Activated CD8-positive, alpha-beta memory T cell treated with anti-CD3 and anti-CD28 coated beads, Interleukin-2, amount 10 ng/mL, durations not matched to agents 7 days and 5 days (primary cell): ENCODE measurements at places on chromosomes 6 and 20. TPM values are rescaled to one million over a fixed set of nuclear protein-coding genes. Genes with fewer than 3 reads are reported as not detected.

DNA sequence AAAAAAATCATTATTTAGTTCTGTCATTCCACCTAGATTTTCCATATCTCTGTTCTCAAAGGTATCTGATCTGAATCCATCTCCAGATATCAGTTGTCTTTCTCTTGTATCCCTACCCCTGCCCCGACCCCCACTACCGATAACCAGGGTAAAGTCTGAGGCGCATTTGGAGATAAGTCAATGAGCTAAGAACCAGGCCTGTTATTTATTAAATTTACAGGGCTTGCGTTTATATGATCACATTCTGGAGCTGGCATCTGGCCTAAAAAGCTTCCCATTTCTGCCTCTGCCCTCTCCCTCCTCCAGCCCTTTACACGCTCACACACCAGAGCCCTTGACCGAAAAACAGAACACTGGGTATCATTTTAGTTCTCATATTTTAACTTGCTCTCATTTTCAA, 144.7 kb downstream of the ALDH8A1 start:
- no peak overlapping the region for H3K27ac ChIP-seq
- no peaks in the 10 kb centered on the region for H3K4me1 ChIP-seq
- H3K4me3 ChIP-seq = no peak overlapping the region
- H3K27me3 ChIP-seq = peaks cover 38% of the 10 kb centered on the region
- no peaks in the 10 kb centered on the region for H3K36me3 ChIP-seq

GRCh38 chr6:22653980-22654610, 84.7 kb downstream of the HDGFL1 start:
- H3K4me3 ChIP-seq = no peak overlapping the region
- no peaks in the 10 kb centered on the region for H3K4me1 ChIP-seq
- no peak for DNase-seq
- no peaks in the 10 kb centered on the region for H3K27me3 ChIP-seq

GRCh38 chr6:110703010-110703905, 112.0 kb downstream of the CDK19 start:
- H3K36me3 ChIP-seq = peaks cover 4% of the 10 kb centered on the region
- H3K27ac ChIP-seq = no peak overlapping the region
- H3K27me3 ChIP-seq = no peaks in the 10 kb centered on the region
- DNase-seq = no peak
- no peak overlapping the region for H3K4me3 ChIP-seq

DNA sequence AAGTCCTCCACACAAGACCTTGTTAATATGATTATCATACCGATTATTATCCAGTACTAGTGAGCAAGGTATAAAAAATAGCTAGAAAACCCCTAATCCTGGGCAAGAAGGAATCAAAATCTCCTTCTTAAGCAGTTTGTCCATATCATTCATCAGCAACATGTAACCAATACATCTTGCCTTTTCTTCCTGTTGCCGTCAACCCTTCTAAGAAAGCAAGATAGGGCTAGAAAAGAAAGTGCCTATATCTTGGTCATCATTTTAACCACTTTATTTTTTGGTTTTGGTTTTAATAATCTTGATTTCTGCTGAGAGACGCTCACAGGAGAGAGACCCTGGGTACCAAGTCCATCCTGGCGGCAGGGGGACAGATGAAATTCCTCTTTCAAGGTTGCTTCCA, 27.2 kb upstream of the PREX1 start:
- no peaks in the 10 kb centered on the region for H3K27me3 ChIP-seq
- H3K36me3 ChIP-seq = no peaks in the 10 kb centered on the region
- peaks cover 15% of the 10 kb centered on the region for H3K4me1 ChIP-seq
- H3K4me3 ChIP-seq = no peak overlapping the region
- DNase-seq = no peak

DNA sequence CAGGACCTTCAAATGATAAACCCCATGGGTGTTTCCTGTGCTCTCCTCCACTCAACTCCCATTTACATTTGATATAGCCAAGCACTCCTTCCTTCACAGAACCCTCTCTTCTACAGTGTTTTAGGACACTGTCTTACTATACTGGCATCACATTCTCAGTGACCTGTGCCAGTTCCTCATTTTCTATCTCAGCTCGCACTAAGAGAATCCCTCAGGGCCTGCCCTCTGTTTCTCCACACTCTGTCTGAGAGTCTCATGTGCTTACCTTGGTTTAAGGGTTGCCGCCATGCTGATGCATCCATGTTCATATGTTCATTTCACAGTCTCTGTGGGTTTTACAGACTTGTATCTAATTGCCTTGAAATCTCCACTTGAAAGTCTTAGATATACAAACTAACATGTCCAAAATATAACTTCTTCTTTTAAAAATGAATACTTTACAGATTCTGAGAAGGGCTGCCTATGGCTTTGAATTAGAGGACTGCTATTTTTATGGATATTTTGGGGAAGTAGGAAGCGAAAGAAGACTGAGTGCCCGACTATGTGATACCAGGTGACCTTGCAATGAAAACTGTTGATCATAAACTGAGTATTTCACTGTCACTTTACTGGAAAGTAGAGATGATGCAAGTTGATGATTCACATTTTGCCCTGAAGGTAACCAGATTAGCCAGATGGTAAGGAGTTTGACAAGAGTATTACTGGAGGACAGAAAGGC, 153.1 kb upstream of the SIM1 start:
- no peak overlapping the region for H3K27ac ChIP-seq
- no peaks in the 10 kb centered on the region for H3K4me1 ChIP-seq
- no peaks in the 10 kb centered on the region for H3K27me3 ChIP-seq
- no peak for DNase-seq

DNA sequence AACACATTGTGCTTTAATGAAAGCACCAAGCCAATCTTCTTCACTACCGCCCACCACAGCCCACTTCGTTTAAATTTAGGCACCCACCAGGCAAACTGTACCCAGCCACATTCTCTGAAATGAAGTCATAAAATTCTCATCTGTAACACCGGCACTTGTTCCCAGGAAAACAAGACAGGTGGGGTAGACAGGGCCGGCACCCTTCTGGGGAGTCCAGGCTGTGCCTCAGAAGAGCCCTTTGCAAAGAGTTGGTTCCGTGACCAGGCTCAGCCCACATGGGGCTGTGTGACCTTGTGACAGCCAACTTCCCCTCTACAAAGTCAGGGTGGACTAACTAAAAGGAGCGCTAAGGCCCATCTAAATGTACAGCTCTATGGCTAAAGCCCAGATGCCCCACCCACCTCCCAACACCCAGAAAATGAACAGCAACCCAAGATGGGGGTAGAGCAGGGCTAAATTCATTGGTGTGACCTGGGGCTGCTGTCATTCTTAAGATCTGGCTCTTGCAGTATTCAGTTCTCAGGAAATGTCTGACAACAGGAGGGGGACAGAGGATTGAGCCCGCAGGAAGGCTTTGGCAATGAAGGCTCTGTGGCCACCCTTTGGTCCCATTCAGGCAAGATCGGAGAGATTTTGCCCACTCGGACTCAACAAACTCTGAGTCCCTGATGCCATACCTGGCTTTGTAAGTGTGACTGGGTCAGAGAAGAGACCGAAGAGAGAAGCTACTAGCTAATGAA, 56.7 kb downstream of the TRERF1 start:
- peaks cover 19% of the 10 kb centered on the region for H3K36me3 ChIP-seq
- H3K4me3 ChIP-seq = peak overlapping the region; percentile 65
- H3K4me1 ChIP-seq = peaks cover 82% of the 10 kb centered on the region
- DNase-seq = no peak

DNA sequence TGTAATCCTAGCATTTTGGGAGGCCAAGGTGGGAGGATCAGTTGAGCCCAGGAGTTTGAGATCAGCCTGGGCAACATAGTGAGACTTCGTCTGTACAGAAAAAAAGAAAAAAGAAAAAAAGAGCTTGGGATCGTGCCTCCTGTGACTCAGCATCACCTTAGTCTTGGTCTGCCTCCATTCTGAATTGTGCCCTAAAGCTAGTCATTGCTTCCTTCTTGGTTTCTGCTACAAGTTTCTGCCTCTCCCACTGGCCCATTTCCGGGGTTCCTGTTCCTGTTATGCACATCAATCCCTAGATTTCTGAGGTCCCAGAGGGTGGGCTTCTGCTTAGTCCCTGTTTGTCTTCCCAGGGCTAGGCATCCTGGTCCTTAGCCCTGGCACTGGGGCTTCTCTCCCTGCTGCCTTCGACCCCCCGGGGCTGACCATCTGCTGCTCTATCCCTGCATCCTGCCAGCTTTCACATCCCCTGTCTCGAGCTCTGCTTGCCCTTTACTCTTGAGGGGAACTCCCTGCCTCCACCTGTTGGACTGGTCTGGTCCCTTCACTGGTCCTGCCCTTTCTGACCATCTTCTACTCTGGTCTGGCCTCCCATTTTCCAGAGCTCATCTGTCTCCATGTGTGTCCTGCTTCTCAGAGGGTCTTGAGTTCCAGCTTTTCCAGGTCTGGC, 77.5 kb upstream of the ESR1 start:
- H3K27me3 ChIP-seq = peaks cover 8% of the 10 kb centered on the region
- no peak for DNase-seq
- no peaks in the 10 kb centered on the region for H3K4me1 ChIP-seq
- H3K36me3 ChIP-seq = no peaks in the 10 kb centered on the region
- H3K27ac ChIP-seq = no peak overlapping the region
- no peak overlapping the region for H3K4me3 ChIP-seq

- H3K4me3 ChIP-seq = no peak overlapping the region
- H3K27ac ChIP-seq = no peak overlapping the region
- no peaks in the 10 kb centered on the region for H3K4me1 ChIP-seq
- no peaks in the 10 kb centered on the region for H3K36me3 ChIP-seq
- no peaks in the 10 kb centered on the region for H3K27me3 ChIP-seq
- DNase-seq = no peak
Observed at GRCh38 chr20:9129756-9130155, 60.9 kb downstream of the PLCB4 start.

GSTA1 gene
- not detected for total RNA-seq

DNA sequence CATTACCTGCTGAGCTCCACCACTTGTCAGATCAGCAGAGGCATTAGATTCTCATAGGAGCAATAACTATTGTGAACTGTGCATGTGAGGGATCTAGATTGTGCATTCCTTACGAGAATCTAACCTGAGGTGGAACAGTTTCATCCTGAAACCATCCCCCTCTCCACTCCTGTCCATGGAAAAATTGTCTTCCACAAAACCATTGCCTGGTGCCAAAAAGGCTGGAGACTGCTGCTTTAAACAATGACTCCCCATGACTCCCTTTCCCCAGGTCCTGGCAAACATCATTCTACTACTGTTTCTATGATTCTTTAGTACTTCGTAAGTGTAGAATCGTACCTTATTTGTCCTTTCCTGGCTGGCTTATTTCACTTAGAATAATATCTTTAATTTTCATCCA, 9.7 kb upstream of the DYNLRB1 start:
- peaks cover 3% of the 10 kb centered on the region for H3K4me1 ChIP-seq
- H3K27ac ChIP-seq = no peak overlapping the region
- DNase-seq = no peak
- peaks cover 21% of the 10 kb centered on the region for H3K36me3 ChIP-seq
- no peaks in the 10 kb centered on the region for H3K27me3 ChIP-seq

LCA5 gene
- not detected for total RNA-seq

GRCh38 chr20:61881416-61881815, 184.3 kb downstream of the TAF4 start:
- H3K27me3 ChIP-seq = no peaks in the 10 kb centered on the region
- H3K27ac ChIP-seq = no peak overlapping the region
- no peak overlapping the region for H3K4me3 ChIP-seq
- H3K36me3 ChIP-seq = no peaks in the 10 kb centered on the region

GRCh38 chr6:151436802-151437201, 15.1 kb downstream of the RMND1 start:
- peaks cover 10% of the 10 kb centered on the region for H3K4me1 ChIP-seq
- no peak for DNase-seq
- H3K4me3 ChIP-seq = no peak overlapping the region

DNA sequence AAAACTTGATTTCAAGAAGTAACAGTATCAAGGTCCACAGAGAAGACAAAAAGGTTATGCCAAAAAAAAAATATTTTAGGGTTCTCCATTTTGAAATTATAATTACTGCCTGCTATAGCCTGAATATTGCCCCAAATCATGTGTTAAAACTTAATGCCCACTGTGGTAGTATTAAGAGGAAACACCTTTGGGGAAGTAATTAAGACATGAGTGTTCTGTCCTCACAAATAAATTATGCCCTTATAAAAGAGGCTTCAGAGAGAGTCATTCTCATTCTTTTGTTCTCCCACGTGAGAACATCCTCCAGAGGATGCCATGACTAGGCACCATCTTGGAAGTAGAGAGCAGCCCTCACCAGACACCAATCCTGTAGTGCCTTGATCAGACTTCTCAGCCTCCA, 66.2 kb downstream of the GMDS start:
- H3K4me3 ChIP-seq = no peak overlapping the region
- peaks cover 24% of the 10 kb centered on the region for H3K36me3 ChIP-seq
- peaks cover 10% of the 10 kb centered on the region for H3K4me1 ChIP-seq
- no peaks in the 10 kb centered on the region for H3K27me3 ChIP-seq

CDK5RAP1 gene
- 43.3 TPM for total RNA-seq

HCK gene
- total RNA-seq = not detected

DNA sequence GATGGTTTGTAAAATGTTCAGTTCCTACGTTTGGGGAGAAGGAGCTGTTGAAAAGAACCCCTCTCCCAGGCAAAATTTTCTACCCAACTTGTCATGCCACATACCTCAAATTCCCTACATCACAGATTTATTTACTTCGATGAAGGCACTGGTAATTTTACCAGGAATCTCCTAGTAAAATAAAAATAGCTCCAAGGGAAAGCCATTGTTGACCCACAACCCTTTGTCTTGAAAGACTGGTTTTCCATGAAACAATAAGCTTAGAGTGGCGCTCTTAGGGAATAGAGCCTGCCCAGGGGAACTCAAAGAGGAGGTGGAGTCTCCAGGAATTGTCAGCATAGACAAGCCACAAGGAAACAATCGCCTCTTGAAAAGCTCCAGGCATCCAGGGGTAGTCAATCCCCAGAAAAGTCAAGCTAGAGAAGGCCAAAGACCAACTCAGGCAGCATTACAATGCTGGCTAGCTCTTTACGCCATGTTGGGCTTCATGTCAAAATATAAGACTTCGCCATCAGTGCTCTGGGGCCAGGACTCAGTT, 99.2 kb upstream of the RREB1 start:
- no peak overlapping the region for H3K4me3 ChIP-seq
- H3K36me3 ChIP-seq = no peaks in the 10 kb centered on the region
- DNase-seq = no peak
- no peaks in the 10 kb centered on the region for H3K4me1 ChIP-seq
- peaks cover 26% of the 10 kb centered on the region for H3K27me3 ChIP-seq

DNA sequence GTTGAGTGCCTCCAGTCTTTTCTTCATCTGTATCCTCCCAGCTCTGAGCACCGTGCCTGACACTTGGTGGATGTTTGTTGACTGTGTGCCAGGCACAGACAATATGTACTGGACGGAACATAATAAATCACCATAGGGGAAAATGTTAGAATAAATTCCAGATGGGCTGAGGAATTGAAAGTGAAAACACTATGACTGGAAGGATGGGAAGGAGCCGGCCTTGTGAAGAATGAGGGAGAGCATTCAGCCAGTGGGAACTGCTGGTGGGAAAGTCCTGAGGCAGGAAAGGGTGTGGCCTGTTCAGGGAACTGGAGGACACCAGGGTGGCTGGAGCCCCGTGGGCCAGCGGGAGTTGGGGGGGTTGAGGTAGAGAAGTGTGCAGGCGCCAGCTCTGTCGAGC, 75.4 kb downstream of the MTHFD1L start:
- no peak for DNase-seq
- no peaks in the 10 kb centered on the region for H3K27me3 ChIP-seq
- H3K4me1 ChIP-seq = no peaks in the 10 kb centered on the region
- peak overlapping the region; percentile 26 for H3K27ac ChIP-seq

RHAG gene
- total RNA-seq = not detected

METTL24 gene
- total RNA-seq = not detected

EPHA7 gene
- not detected for total RNA-seq
